ENCODE measurements at places on chromosomes 7 and 10. TPM values are rescaled to one million over a fixed set of nuclear protein-coding genes. Genes with fewer than 3 reads are reported as not detected.
A peak's percentile ranks its signal among the peaks of the same experiment; 100 is the strongest.

INA gene
- total RNA-seq, result 0.99 TPM

ZNF777 gene
- 3.4 TPM for total RNA-seq

IL6 gene
- total RNA-seq, result 0.30 TPM

DNA sequence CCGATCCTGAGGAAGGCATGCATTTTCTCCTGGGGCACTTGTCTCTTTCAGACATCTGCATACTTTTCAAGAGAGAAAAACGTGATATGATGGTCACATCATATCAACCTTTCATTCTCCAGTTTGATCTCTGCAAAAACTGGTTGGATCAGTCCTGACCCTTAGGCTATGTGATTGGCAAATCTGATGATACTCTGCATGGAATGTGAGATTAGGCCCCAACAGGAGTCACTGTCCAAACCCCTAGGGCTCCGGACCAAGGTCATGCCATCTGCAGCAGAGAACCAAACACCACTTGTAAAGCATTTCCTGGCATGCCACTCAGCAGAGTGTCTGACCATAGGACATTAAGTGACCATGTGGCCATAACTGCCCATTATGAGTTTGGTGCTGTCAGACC, 8.6 kb downstream of the GCK start:
- no peak for DNase-seq

- DNase-seq, result no peak
Measured at GRCh38 chr10:102371295-102371694, 24.2 kb upstream of the NFKB2 start.

GRCh38 chr7:120825152-120825551, 32.8 kb downstream of the TSPAN12 start:
- no peak for DNase-seq

- peak; percentile 42 for DNase-seq
Measured at GRCh38 chr10:35564341-35564968, 40.7 kb upstream of the GJD4 start.
